ENCODE measurements at places on chromosomes 3 and 15. TPM values are rescaled to one million over a fixed set of nuclear protein-coding genes. Genes with fewer than 3 reads are reported as not detected.
A peak's percentile ranks its signal among the peaks of the same experiment; 100 is the strongest.

GRCh38 chr3:30779686-30780287 is 114.7 kb downstream of the GADL1 start:
- no peak for DNase-seq

The PLCH1 gene
- 4.1 TPM for total RNA-seq

DNA sequence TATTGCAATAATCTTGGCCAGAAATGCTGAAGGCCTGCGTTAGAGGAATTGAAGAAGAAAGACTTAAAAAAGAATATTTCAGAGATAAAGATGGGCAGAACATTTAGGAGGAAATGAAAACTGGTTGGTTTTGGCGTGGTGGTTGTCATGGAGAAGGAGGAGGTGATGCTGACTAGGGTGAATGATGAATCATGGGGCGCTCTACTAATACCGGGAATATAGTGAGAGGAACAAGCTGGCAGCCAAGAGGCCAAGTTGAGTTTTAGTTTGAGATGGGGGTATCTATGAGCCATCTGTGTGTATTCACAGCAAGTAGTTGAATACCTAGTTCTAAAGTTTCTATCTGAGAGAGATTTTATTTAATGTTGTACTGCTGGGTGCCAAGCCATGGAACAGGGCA is 6.8 kb upstream of the GAP43 start:
- DNase-seq = no peak

DNA sequence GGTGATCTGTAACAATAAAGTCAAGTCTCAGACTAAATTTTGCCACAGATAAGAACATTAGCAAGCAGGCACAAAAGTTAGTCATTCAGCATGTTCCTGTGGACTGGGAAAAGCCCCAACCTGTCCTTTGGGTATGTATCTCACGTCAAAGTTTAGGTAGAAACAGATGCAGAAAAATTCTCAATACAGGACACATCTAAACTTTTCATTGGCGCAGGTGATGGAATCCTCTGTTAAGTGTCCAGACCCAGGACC is 120.6 kb downstream of the ATG7 start:
- no peak for DNase-seq

- peak; percentile 89 for DNase-seq
Measured at GRCh38 chr3:61808526-61808925, 247.2 kb downstream of the PTPRG start.
